DMS 273 treated with DMSO at 0.1 percent for 48 hours (cell line): ENCODE measurements at places on chromosomes 3 and 15.
A peak's percentile ranks its signal among the peaks of the same experiment; 100 is the strongest.

DNA sequence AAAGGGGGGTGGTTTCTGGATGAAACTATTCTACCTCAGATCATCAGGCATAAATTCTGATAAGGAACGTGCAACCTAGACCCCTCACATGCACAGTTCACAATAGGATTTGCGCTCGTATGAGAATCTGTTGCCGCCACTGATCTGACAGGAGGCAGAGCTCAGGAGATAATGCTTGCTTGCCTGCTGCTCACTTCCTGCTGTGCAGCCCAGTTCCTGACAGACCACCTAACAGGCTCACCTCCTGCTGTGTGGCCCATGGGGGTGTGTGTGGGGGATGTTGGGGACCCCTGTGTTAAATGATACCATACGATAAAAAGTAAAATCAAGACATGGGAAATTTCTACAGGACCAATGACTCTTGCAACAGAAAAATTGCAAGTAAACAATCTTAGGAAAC, 24.0 kb downstream of the CP start:
- no peak for DNase-seq

GRCh38 chr3:54047568-54047967, 74.8 kb upstream of the CACNA2D3 start:
- no peak for DNase-seq

DNA sequence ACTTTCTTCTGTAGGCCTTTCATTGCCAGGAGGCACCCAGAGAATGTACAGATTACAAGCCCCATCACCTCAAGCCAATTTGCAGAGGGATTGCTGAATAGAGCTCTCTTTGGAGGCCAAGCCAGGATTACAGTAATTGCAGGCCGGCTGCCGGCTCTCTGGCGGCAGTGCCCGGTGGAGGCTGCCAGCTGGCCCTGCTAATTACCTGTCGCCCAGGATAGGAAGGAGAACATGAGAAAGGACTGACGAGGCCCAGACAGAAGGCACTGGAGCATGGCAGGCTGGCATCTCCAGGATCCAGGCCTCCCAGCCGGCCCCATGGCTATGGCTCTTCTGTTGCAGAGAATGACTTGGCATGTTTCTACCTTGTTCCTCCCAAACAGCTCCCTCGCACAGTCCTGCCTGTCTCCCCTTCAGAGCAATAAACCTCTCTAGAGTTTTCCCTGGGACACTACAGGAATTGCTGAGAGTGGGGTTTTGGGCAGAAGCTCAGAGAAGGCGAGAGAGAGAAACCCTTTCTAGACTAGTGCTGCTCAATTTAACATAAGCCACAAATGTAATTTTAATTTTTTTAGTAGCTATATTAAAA, 273.6 kb upstream of the PROK2 start:
- DNase-seq, result peak; percentile 90

DNA sequence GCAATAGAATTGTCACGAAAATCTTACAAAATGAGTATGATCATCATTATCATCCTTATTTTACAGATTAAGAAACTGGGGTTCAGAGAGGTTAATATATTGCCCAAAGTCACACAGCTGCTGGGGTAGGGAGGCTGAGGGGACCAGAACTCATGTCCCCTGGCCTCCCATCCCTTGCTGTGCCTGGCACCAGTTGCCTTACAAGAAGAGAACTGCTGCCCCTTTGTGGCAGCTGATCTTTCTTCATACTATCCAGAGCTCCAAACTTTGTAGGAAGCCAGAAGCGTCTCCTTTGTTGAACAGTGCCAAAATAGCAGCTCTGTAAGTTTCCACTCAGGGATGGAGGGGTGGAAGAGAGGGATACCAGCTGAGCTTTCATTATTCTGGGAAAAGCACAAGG, 236.8 kb upstream of the TBC1D5 start:
- no peak for DNase-seq

- DNase-seq, result no peak
Observed at GRCh38 chr3:173988909-173989308, 591.4 kb downstream of the NLGN1 start.

GRCh38 chr15:79520654-79521053, 88.5 kb downstream of the MINAR1 start:
- DNase-seq, result no peak

DNA sequence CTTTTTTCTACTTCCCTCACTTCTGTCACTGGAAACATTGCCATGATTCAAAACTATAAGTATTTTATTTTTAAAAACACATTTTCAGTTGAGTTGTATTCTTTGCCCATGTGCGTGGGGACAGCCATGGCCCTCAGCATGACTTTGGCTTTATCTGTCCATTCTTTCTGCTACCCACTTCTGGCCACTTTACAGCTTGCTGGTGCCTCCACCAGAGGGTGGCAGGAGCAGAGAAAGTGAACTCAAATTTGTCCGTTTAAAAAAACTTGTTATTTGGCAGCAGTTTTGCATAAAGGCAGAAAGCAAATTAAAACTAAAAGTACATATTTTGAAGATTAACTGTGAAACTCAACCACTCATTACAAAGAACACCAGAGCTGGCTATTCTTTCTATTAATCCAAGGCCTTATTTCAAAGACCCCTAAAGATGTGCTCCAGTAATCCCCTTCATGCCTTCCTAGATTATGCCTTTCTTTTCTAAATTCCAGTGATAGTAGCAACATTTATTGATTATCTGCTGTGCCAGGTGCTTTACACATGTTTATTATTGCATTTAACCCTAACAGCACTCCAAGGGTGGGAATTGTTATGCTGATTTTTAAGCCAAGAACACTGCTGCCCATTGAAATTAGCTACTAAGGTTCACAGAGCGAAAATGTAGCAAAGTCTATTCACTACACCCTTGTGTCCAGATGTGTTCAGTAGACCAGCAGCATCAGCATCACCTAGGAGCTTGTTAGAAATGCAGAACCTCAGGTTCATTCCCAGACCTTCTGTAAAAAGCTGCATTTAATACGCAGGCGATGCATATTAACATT, 134.8 kb downstream of the THRB start:
- DNase-seq, result no peak

DNA sequence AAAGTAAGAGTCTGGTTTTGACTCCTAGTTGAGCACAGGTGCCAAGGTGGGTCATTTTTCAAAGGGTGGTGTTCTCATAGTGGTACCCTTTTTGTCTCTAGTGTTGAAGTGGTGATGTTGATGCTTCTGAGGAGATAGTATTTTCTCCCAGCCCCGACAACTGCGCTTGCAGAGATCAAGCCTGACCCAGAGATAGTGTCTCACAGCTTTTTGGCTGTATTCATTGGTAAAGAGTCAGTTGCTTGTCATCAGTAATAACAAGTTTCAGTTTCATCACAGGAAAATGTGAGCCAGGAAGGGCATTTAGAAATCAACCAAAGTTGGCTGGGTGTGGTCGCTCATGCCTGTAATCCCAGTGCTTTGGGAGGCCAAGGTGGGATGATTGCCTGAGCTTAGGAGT, 139.3 kb downstream of the NFKBIZ start:
- no peak for DNase-seq
